Activated T-cell treated with anti-CD3 and anti-CD28 coated beads, Interleukin-2, amount 50 U/mL, for 1 hour (primary cell): ENCODE measurements at places on chromosomes 7 and 10.
A peak's percentile ranks its signal among the peaks of the same experiment; 100 is the strongest.

- no peak for DNase-seq
Observed at GRCh38 chr7:99188221-99188620, 19.7 kb downstream of the KPNA7 start.

DNA sequence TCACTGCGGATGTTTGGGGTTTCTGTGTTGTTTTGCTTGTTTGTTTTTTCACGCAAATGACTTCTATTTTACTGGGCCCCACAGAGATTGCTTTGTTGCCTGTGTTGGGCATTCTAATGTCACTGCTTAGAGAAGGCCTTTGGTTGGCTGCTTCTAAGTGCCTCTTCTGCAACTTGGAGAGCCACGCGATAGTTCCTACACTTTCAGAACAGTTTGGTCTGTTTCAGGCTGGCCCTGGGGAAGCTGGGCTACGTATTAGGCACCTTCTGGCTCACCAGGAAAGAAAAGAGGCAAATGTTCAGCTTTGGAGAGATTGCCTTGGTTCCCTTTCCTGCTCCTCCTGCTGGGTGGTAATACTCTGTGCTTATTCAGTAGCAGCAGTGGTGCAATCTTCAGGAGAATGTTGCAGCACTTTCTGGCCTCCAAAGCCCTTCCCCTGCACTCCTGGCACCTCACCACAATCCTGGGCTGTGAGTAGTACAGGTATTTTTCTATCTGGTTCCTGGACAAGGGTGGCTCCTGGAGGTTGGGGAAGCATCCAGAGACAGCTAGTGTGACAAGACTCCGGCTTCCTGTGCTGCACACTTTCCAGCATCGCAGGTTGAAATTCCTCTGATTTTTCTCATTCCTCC is 1.2 kb downstream of the ANTXRL start:
- no peak for DNase-seq

GRCh38 chr10:100508691-100509150 is 10.9 kb downstream of the SEC31B start:
- DNase-seq, result peak; percentile 42

GRCh38 chr10:90985321-90985933 is 64.5 kb upstream of the ANKRD1 start:
- no peak for DNase-seq

DNA sequence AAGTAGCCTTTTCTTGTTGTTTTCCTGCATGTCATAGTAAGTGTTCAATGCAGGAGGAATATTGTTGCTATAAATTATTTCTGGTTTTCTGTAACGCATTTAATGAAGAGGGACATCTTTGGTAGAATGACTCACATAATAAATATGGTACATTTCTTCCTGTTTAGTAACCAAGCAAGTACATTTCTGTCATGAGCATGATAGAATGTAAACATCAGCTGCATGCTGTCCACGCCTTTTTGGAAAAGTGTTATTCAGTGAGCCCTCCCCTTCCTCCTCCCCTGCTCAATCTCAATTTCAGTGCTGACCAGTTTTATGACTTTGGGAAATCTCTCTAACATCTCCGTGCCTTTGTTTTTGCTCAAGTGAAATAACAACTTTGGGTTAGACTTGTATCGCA is 664.0 kb downstream of the XPNPEP1 start:
- no peak for DNase-seq

GRCh38 chr10:131732631-131733127 is 168.1 kb upstream of the PPP2R2D start:
- no peak for DNase-seq

DNA sequence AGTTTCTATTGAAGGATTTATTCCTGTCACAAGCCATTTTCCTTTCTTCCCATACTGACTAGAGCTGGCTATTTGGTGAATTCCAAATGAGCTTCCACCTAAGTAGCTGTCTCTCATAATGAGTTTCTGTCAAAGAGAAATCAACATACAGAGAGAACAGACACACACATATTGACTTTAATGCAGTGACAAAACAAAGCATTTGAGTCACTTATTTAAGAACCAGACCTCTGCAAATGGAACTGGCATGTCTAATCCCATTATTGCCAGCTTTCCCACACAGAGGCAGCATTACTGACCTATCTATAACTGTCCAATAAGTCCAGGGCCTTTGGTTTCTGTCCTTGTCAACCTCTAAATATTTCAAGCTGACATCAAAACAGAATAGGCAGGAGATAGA is 179.3 kb upstream of the CSTF2T start:
- no peak for DNase-seq

DNA sequence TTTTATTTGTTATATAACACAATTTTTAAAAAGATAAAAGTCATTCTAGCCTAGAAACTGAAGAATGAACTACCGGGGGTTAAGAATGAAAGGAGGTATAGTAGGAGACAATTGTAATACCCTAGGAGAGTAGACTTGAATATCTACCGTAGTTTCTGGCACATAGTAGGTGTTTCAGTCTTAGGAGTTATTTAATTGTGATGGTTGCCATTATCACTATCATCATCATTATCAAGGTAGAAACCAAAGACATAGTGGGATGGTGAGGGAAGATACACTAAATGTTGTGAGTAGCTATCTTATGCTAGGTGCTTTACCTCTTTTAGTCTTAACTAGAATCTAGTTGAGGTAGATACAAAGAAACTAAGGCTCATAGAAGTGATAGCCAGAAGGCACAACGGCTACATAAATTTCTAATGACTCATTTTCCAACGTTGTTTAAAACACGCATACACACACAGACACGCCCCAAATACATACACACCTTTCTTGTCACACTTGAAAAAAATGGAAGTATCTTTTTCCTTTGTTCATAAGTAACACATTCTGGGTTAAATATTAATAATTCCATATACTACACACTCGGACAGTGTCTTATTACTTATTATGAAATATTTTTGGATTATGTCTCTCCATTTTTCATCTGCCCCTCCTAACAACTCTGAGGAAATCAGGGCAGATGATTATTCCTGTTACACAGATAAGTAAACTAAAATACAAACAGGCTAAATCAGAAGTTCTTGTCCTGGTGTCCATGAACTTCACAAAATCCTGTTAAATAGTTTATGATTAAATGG is 2.0 kb upstream of the ANLN start:
- no peak for DNase-seq

GRCh38 chr10:79142064-79142491 is 73.3 kb downstream of the ZMIZ1 start:
- DNase-seq, result no peak

- no peak for DNase-seq
Observed at GRCh38 chr7:4645246-4645645, 36.8 kb upstream of the FOXK1 start.

DNA sequence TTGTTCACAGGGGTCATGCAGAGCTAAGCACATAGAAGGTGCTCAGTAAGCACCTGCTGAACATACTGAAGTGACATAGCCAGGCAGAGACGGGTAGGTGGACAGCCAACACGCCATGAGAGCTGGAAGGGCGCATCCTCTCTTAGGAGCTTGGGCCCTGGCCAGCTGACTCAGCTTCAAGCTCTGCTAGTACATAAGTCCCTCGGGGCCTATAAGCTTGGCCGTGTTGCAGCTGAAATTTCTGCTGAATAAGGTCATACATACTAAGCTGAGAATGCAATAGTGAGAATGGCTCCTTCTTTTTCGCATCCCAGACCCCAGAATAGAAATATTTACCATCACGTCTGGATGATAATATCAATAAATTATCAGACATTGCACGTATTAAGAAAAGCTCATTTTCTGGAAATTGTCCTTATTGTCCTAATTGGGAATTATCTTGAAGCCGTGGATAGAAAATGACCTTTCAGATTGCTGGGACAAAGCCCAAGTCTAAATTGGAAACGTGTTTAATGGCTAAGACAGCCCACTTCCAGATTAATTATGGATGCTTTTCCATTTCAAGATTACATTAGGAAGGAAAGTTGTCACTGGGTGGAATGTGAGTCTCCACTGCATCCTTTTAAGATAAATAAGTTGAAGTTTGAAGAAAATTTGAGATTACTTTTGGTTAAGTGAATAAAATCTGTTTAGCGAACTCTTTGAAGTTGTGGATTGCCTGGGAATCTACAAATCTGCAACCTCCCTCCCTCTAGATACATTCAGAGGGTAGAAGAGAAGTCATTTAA is 287.1 kb upstream of the C7orf33 start:
- DNase-seq, result no peak

GRCh38 chr7:39291628-39292410 is 274.4 kb upstream of the YAE1 start:
- no peak for DNase-seq

DNA sequence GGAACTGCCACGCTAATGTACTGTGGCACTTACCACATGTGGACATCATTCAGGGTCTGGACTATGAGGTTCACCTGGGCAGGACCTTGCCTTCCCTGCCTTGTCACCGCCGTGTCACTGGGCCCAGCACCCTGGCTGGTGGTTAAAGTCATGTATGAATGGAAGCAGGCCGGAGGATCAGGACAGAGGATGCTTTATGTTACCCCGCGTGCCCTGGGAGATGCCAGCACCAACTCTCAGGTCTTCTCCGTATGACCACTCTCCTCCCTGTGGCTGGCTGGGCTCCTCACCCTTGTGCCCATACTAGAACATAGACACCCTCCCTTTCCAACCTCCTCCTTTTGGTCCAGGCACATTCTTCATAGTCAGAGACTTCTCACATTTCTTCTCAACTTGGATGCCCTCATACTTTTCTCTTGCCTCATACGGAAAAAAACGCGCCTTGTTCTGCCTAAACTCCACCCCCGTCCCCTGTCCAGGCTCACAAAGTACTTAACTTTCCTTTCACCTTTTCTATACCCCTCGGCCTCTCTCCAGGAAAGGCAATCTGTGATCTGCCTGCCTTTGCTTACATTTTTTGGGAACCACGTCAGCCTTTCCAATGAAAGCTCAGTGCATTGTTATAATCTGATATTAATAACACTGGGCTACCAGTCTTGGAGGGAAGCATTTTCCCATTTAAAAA is 240.0 kb downstream of the TEX36 start:
- no peak for DNase-seq

- no peak for DNase-seq
Observed at GRCh38 chr10:44706745-44707144, 204.4 kb upstream of the TMEM72 start.

GRCh38 chr7:134473861-134474291 is 15.0 kb upstream of the AKR1B1 start:
- no peak for DNase-seq

DNA sequence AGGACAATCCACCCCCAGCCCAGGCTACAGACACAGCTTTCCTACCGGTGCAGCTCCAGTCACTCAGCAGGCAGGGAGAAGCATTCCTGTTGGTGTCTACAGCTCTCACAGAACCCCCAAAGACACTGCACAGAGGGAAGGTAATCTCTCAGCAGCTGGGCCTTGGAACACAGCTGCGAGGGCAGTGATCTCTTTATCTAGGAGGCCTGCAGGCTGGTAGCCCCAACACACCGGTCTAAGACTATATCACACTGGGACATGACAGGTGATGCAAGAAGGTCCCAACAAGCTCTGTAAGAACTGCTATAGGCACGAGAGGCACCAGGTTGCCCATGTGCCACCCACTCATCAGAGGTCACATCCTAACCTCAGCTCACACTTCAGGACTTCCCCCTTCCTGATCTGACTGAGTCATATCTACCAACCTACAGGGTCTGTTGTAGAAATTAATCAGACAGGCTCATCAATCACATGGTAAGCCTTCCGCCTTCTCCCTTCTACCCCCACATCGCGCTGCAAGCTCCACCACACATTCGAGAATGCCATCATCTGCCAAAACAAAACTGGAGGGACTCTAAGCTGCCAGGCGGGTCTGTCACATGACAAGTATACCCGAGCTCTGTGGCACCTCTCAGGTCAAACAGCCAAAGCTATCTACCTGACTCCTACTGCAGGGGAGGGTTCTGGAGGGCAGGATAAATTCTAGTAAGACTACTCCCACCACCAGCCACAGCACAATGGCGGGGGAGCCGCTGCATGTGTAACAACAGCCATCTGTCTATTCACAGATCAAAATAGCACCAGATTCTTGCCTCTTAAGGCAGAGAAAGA is 26.1 kb downstream of the FAM53B start:
- DNase-seq, result peak; percentile 73

DNA sequence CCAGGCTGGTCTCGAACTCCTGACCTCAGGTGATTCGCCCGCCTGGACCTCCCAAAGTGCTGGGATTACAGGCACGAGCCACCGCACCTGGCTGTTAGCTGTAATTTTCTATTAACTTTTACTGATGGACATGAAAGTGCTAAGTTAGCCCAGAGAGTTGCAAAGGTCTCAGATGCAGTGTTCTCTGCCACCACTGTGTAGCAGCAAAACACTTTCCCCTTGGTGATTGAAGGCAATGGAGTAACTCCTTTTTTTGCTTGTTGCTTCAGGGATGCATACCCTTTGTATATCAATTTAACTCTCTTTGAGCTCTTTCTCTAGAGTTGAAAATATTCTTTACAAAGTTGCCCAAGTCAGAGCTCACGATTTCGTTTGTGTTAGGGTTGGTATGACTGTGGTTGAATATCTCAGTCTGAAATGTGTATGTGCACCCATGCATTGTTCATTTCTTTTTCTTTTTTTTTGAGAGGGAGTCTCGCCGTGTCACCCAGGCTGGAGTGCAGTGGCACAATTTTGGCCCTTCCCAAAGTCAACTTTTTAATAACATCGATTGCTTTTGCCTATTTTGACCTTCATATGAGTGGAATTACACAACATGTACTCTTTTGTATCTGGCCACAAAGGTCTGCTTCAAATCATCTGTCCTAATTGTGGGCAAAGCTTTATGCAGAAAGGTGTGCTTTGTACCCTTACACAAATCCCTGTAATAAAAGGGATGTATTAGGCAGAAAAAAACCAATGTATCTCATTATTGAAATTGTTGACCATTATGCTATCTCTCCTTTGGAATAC is 52.6 kb downstream of the GTF2I start:
- no peak for DNase-seq

- no peak for DNase-seq
Observed at GRCh38 chr10:15027741-15028140, 16.0 kb upstream of the OLAH start.

DNA sequence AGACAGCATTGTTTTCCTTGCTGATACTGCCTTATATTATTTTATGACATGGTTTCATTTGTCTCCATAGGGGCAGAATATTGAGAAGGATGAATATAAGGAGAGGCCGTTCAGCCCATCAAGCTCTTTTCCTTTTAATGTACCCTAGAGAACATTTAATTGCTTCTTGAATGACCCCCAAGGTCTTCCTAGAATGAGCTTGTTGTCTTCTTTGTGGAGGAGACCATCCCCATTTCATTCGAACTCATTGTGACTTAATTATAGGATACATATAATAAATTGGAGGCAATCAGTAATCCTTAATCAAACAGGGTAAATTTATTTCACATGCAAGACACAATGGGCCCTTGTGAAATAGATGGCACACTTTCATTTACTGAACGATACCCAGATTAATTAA is 231.3 kb downstream of the MDFIC start:
- DNase-seq, result no peak

DNA sequence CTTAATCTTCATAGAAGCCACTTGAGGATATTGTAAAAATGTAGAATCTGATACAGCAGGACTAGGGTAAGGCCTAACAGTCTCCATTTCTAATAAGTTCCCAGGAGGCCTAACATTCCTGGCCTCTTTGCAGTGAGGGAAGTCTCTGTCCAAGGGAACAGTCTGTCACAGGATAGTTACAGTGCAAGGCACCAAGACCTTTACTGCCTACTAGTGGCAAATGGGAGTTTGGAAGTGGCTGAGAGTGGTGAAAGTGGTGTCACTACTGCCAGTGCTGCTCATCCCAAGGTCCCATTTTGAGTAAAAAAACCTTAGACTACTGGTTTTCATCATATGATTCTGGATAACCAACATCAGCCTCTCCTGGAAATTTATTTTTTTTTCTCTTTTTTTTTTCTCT is 619.5 kb upstream of the SEMA3D start:
- no peak for DNase-seq
